ENCODE measurements at places on chromosomes 2 and 18. TPM values are rescaled to one million over a fixed set of nuclear protein-coding genes. Genes with fewer than 3 reads are reported as not detected.
A peak's percentile ranks its signal among the peaks of the same experiment; 100 is the strongest.

Gene ASPRV1
- total RNA-seq, result 0.33 TPM

Gene SERPINB5
- not detected for total RNA-seq

Gene RNU2-63P
- not detected for total RNA-seq

Gene IL1R1
- total RNA-seq, result 28.7 TPM

Gene FSHR
- total RNA-seq, result 0.28 TPM

Gene L3MBTL4
- total RNA-seq, result 6.6 TPM

GRCh38 chr18:74286106-74286855 lies 5.5 kb downstream of the CYB5A start:
- H3K27me3 ChIP-seq, result no peaks in the 10 kb centered on the region
- H3K36me3 ChIP-seq, result no peaks in the 10 kb centered on the region
- DNase-seq, result no peak
- H3K4me1 ChIP-seq, result no peaks in the 10 kb centered on the region
- no peak overlapping the region for H3K4me3 ChIP-seq

GRCh38 chr2:58377181-58377580 lies 136.1 kb upstream of the FANCL start:
- H3K27ac ChIP-seq, result no peak overlapping the region
- H3K4me1 ChIP-seq, result no peaks in the 10 kb centered on the region
- DNase-seq, result no peak
- no peaks in the 10 kb centered on the region for H3K36me3 ChIP-seq

DNA sequence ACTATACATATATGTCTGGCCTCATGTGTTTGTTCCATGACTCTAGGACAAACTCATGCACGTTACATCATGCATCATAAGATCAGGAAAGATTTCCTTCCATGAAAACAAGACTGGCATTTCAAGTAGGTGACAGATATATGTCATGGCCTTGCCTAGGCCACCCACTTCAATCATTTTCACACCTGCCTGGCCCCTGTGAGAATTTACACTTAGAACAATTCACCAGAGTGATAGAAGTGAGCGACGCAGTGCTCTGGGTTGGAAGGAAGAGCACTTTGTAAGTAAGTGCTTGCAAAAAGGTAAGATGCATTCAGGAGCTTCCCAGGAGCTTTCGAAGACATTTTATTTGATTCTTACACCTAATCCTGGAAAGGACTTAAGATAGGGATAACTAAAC lies 39.5 kb downstream of the TMEM163 start:
- H3K27ac ChIP-seq, result no peak overlapping the region
- H3K27me3 ChIP-seq, result no peaks in the 10 kb centered on the region
- H3K4me1 ChIP-seq, result peaks cover 37% of the 10 kb centered on the region
- H3K4me3 ChIP-seq, result no peak overlapping the region
- DNase-seq, result no peak

- H3K27ac ChIP-seq, result no peak overlapping the region
- no peaks in the 10 kb centered on the region for H3K4me1 ChIP-seq
- H3K36me3 ChIP-seq, result no peaks in the 10 kb centered on the region
- no peak overlapping the region for H3K4me3 ChIP-seq
- no peak for DNase-seq
These were observed 11.5 kb downstream of the MAP3K2 start for GRCh38 chr2:127376257-127376656.

GRCh38 chr18:58699551-58699950 lies 28.3 kb downstream of the MALT1 start:
- no peaks in the 10 kb centered on the region for H3K4me1 ChIP-seq
- H3K4me3 ChIP-seq, result no peak overlapping the region
- DNase-seq, result no peak

DNA sequence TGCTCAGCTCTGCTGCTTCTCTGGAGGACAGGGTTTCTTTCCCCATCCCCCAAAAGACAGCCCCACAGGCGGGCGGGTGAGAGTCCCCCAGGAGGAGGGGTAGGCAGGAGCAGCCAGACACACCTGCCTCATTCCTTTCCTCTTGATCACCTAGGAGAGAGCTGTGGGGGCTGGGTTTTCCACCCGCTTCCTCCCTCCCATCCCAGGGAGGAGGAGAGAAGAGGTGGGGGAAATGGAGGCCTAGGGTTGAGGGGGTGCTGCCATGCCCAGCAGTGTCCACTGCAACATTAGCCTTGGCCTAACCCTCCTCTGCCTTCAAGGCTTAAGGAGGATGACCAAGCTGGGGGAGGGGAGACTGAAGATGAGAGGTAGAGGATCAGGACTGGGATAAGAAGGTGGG lies 14.7 kb downstream of the WNT10A start:
- DNase-seq, result no peak
- H3K27me3 ChIP-seq, result peaks cover 17% of the 10 kb centered on the region
- H3K4me1 ChIP-seq, result no peaks in the 10 kb centered on the region
- H3K36me3 ChIP-seq, result no peaks in the 10 kb centered on the region

GRCh38 chr2:108560241-108560811 lies 26.1 kb downstream of the LIMS1 start:
- H3K4me3 ChIP-seq, result no peak overlapping the region
- no peak for DNase-seq
- no peaks in the 10 kb centered on the region for H3K27me3 ChIP-seq
- H3K36me3 ChIP-seq, result no peaks in the 10 kb centered on the region

DNA sequence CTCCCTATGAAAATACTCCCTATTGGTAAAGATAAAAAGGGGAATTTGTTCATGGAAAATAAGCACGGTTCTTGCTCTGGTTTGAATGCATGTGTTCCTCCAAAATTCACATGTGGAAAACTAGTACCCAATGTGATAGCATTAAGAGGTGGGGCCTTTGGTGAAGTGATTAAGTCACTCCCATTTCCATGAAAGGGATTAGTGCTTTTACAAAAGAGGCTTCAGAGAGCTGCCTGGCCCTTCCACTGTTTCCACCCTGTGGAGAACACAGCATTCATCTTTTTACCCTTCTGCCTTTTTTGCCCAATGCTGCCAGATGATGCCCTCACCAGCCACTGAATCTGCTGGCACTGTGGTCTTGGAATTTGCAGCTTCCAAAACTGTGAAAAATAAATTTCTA lies 666.8 kb downstream of the ARHGAP15 start:
- H3K36me3 ChIP-seq, result no peaks in the 10 kb centered on the region
- no peaks in the 10 kb centered on the region for H3K27me3 ChIP-seq
- DNase-seq, result no peak

DNA sequence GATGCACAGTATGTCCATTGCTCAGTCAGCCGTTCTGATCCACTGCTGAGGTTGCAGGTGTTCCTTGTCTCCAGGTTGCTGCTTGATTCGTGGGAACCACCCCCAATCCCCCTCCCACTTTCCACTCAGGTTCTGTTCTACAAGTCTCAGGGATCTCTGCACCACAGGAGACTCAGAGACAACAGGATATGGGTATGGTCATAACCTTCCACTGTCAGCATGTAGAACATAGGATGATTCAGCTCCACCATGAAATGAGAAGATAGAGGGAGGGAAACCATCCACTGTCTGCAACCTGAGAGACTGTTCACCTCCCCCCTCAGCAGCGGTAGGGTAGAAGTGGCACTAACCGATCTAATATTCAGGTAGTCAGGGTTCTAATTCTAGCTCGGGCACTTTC lies 19.0 kb upstream of the KLF7 start:
- H3K4me1 ChIP-seq, result no peaks in the 10 kb centered on the region
- H3K27ac ChIP-seq, result no peak overlapping the region
- DNase-seq, result no peak
- H3K27me3 ChIP-seq, result no peaks in the 10 kb centered on the region
- H3K36me3 ChIP-seq, result no peaks in the 10 kb centered on the region

DNA sequence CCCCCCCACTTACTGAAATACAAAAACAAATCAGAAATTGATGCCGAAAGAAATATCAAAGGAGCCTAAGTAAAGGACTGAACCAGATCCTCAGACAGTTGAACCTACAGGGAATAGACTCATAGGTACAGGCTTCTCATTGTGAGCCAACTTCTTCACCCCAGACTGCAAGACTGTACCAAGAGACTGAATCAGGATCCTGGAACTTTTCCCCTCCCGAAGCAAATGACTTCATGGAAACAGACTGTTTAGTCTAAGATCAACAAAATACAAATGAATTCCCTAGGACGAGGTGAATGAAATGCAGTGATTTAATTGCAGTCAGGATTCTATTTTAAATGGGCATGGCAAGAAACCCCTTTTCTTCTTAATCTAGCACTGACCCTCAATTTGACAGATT lies 53.6 kb upstream of the RNF152 start:
- H3K27me3 ChIP-seq, result no peaks in the 10 kb centered on the region
- DNase-seq, result no peak
- H3K27ac ChIP-seq, result no peak overlapping the region
- H3K4me3 ChIP-seq, result no peak overlapping the region
- H3K36me3 ChIP-seq, result no peaks in the 10 kb centered on the region
- no peaks in the 10 kb centered on the region for H3K4me1 ChIP-seq

- no peaks in the 10 kb centered on the region for H3K4me1 ChIP-seq
- H3K27ac ChIP-seq, result no peak overlapping the region
- DNase-seq, result no peak
- no peaks in the 10 kb centered on the region for H3K36me3 ChIP-seq
- no peaks in the 10 kb centered on the region for H3K27me3 ChIP-seq
These were observed 35.4 kb upstream of the ITGAV start for GRCh38 chr2:186554429-186554828.

- H3K27me3 ChIP-seq, result no peaks in the 10 kb centered on the region
- no peak overlapping the region for H3K4me3 ChIP-seq
- H3K4me1 ChIP-seq, result no peaks in the 10 kb centered on the region
These were observed 68.8 kb downstream of the DOK6 start for GRCh38 chr18:69469444-69469919.

DNA sequence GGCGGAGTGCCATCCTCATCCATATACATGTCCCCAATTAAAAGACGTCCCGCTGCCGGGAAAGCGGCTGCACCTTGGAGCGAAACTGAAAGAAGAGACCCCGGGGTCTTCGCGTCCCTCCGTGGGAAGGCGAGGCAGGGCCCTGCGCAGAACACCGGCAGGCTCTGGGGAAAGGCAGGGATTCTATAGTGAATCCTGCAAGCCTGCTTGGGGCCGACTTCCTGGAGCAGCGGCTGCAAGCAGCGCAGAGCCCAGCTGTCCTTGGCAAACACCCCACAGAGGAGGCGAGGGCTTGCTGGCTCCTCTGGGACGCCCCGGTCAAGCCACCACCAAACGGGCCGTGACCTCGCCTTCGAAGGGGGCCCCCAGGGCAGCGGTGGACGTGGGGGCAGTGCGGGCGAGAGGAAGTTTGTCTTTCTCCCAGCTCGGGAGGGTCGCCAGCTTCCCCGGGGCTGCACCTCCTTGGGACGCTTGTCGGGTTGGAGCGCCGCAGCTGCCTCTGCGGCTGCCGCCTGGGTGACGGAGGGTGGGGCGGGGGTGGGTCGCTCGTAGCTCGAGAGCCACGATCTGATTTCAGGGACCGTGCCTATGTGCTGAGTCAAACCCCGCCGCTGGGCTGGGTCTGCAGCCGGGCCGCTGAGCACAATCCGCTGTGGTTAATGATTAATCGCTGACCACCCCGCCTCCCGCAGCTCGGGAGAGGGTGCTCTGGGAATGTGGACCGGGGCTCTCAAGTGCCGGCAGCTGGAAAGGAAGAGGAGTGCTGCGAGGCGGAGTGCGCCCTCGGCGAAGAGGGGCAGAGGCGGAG lies 486 bp upstream of the GPR39 start:
- peak; percentile 67 for DNase-seq
- H3K36me3 ChIP-seq, result no peaks in the 10 kb centered on the region
- H3K4me1 ChIP-seq, result no peaks in the 10 kb centered on the region
- H3K27ac ChIP-seq, result no peak overlapping the region

- no peaks in the 10 kb centered on the region for H3K36me3 ChIP-seq
- H3K4me3 ChIP-seq, result peak overlapping the region; percentile 40
- peaks cover 13% of the 10 kb centered on the region for H3K27me3 ChIP-seq
- no peak for DNase-seq
- no peak overlapping the region for H3K27ac ChIP-seq
- H3K4me1 ChIP-seq, result no peaks in the 10 kb centered on the region
These were observed 1.1 kb upstream of the SNTG2 start for GRCh38 chr2:949384-950079.

DNA sequence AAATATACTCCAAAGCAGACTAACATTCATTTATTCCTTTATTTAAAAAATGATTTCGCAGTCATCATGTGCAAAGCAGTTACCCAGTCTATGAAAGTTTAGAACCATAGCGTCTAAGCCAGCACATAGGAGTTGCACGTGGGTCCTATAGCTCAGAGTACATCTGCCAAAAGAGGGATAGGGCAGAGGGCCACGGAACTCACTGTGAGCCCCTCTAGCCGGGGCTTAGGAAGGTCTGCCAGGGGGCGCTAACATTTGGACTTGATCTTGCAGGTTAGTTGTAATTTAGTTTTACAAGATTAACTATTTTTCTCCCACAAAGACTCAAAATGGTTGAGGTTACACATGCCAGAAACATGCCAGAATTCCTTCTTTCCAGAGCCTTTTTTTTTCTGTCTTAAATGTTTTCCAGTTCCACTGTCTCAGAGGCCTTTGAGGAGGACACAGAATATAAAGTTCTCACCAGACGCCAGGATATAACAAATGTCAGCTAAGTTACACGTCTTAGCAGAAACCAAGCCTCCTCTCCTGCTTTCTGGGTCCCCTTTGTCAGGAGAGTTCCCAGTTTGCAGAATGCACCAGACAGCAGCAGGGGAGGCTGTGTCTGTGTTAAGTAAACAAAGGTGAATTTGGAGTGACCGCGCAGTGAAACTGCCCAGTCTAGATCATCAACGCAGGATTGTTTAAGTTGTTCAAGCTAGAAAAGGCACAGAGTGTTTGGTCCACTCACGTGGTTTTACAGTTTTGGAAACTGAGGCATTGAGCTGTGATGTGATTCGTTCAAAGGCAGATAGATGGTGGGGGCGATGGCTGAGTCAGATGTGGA lies 292.0 kb downstream of the PRKCE start:
- no peak for DNase-seq
- H3K27me3 ChIP-seq, result no peaks in the 10 kb centered on the region
- H3K36me3 ChIP-seq, result no peaks in the 10 kb centered on the region
- peaks cover 11% of the 10 kb centered on the region for H3K4me1 ChIP-seq

GRCh38 chr2:46748735-46749531 lies 166.7 kb downstream of the MCFD2 start:
- H3K4me3 ChIP-seq, result no peak overlapping the region
- H3K4me1 ChIP-seq, result no peaks in the 10 kb centered on the region
- no peak for DNase-seq
- H3K27me3 ChIP-seq, result no peaks in the 10 kb centered on the region
- H3K36me3 ChIP-seq, result no peaks in the 10 kb centered on the region

- no peak overlapping the region for H3K4me3 ChIP-seq
- no peaks in the 10 kb centered on the region for H3K4me1 ChIP-seq
- H3K27ac ChIP-seq, result no peak overlapping the region
- no peak for DNase-seq
- no peaks in the 10 kb centered on the region for H3K27me3 ChIP-seq
These were observed 434.9 kb downstream of the ZEB2 start for GRCh38 chr2:144085016-144085415.

GRCh38 chr2:16861530-16861929 lies 195.9 kb upstream of the CYRIA start:
- H3K27ac ChIP-seq, result no peak overlapping the region
- DNase-seq, result no peak
- H3K4me3 ChIP-seq, result no peak overlapping the region
- H3K27me3 ChIP-seq, result no peaks in the 10 kb centered on the region
- H3K36me3 ChIP-seq, result no peaks in the 10 kb centered on the region

- no peak for DNase-seq
- H3K4me1 ChIP-seq, result no peaks in the 10 kb centered on the region
- H3K27me3 ChIP-seq, result no peaks in the 10 kb centered on the region
- H3K4me3 ChIP-seq, result no peak overlapping the region
- no peaks in the 10 kb centered on the region for H3K36me3 ChIP-seq
These were observed 30.4 kb downstream of the HYCC2 start for GRCh38 chr2:201040867-201041628.

Measured in right atrium auricular region (tissue), 2 donors.